T-helper 17 cell (primary cell): ENCODE measurements at places on chromosomes 11 and 22. TPM values are rescaled to one million over a fixed set of nuclear protein-coding genes. Genes with fewer than 3 reads are reported as not detected.

The FDXACB1 gene
- total RNA-seq: 3.1 TPM

The OR52N4 gene
- 1.4 TPM for total RNA-seq

The OR4A16 gene
- not detected for total RNA-seq

The CWF19L2 gene
- 22.4 TPM for total RNA-seq

The SPI1 gene
- total RNA-seq: 14.9 TPM

The SNX19 gene
- 64.6 TPM for total RNA-seq

The TIRAP gene
- 13.1 TPM for total RNA-seq

The C11orf52 gene
- total RNA-seq: not detected

The NPAS4 gene
- not detected for total RNA-seq

The ISX gene
- not detected for total RNA-seq

The BAIAP2L2 gene
- 0.86 TPM for total RNA-seq

The TRIM49 gene
- total RNA-seq: not detected

The TIMM10 gene
- total RNA-seq: 19.1 TPM

The SMC1B gene
- total RNA-seq: 0.17 TPM
